ENCODE measurements at places on chromosomes 16 and 17. TPM values are rescaled to one million over a fixed set of nuclear protein-coding genes. Genes with fewer than 3 reads are reported as not detected.

DNA sequence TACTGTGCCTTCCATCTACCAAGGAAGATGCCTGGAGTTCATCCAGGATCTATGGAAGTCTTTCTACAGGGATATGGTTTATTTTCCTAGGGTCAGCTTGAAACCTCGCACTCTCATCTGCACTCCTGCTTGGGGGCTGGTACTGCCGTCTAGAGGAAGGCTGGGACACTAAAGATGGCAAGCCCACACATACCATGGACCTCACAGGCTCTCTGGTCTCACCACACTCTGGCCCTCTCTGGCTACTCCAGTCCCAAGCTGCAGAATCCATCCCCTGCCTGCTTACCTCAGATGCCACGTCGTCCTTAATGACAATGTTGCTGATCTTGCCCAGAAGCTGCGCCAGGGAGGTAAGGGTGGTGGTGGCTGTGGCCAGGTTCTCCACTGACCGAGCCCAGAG, 2.1 kb upstream of the UNC119 start:
- no peak for DNase-seq

- DNase-seq: no peak
Observed at GRCh38 chr17:19238167-19238505, 970 bp downstream of the EPN2 start.

KRT31 gene
- 3.5 TPM for polyA plus RNA-seq

- no peak for DNase-seq
Observed at GRCh38 chr16:88809676-88810165, 2.0 kb downstream of the APRT start.

All from muscle of arm (tissue), 14 donors.